ENCODE measurements at places on chromosomes 1 and 21. TPM values are rescaled to one million over a fixed set of nuclear protein-coding genes. Genes with fewer than 3 reads are reported as not detected.

GRCh38 chr1:64517640-64518039, 47.7 kb downstream of the CACHD1 start:
- no peak for DNase-seq

DNA sequence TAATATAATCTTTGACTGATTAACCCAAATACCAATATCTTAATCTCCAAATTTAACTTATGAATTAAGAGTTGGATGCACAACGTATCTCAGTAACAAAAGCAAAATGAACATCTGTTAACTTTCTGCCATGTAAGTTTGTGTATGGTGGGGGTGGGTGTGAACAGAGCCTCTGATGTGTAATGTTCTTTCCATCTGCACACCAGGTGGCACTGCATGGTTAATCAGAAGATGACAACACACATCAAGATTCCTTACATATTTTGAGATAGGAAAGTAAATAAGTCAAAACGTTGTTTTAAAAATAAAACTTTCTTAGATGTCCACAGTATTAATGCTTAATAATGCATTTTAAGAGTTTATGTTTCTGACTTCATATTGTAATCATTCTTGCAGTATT, 251.9 kb downstream of the DPYD start:
- DNase-seq: no peak

DNA sequence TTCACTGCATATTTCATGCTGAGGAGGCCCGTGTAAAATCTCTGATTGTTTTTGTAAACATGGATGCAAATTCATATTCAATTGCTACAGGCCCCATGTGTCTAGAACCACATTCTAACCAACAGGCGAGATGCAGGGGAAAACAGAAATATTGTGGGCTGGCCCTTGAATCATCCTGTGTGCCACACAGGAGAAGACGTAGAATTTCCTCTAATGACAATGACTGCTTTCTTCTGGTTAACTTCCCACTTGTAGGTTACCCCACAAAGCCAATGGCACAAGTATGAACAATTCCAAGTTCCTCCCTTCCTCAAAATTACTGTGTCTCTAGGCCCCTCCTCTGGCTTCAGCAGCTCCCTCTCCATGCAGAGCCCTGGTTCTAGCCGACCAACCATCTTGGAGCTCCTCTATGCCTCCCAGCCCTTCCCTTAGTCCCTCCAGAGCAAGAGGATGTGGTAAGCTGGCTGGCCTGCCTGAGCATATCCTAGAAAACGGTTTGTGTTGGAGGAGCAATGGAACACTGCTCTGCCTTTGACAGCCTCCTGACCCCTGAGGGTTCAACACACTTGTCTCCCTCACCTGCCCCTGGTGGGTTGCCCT, 205.2 kb downstream of the HS2ST1 start:
- no peak for DNase-seq

The AKR1A1 gene
- 212 TPM for polyA plus RNA-seq

GRCh38 chr1:199124351-199124750, 485.5 kb downstream of the PTPRC start:
- DNase-seq: no peak

GRCh38 chr21:29523646-29524045, 224.9 kb downstream of the BACH1 start:
- peak; percentile 80 for DNase-seq

The CD48 gene
- 126 TPM for polyA plus RNA-seq
